ENCODE measurements at places on chromosomes 7 and 10.
A peak's percentile ranks its signal among the peaks of the same experiment; 100 is the strongest.

DNA sequence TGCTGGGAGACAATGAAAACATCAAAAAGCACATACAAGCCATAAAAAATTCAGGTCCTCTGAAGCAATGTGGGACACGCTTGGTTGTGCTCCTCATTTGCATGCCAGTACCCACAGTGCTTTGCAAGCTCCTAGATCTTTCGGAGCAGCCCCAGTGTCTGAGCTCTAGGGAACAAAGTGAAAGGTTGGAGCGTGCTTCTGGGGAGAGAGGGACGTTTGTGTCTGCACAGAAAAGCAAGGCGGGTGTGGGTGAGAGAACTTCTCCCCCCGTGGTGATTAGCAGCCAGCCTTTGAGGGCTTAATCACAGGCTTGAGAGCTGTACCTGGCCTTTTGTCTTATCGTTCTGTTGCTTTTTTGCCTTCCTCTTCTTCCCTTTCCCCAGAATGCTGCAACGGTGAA, 76.7 kb upstream of the HABP2 start:
- no peak for DNase-seq

DNA sequence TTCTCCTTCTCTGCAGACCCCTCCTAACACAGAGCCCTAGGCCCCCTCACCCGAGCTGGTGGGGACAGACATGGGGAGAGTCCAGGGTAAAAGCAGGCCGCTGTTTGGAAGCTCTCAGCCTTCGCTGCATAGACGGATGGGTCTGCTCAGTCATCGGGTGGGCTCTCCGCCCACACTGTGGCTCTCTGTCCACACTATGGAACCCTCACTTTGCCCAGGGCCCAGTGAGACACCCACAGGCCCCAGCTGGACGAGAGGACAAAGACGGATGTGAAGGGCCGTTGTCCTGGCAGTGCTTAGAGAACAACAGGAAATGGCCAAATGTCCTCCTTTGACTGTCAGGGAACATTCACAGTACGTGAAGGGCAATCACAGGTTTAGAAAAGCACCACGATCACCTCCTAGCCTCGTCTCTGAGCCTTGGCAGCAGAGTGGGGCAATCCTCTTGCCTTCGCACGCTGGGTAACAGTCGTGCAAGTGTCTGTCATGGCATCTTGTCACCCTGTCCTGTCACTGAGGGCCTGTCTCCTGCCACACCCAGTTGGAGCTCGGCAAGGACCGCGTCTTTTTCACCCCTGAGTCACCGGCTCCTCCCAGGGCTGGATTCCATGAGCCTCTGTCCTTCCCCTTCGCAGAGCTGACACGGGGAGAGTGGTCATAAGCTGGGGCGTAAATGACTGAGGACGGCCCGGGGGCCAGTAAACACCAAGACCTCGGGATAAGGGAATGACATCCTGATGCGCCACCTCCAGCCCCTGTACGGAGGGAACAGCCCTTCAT, 80.6 kb downstream of the PRKAG2 start:
- DNase-seq: peak; percentile 18

DNA sequence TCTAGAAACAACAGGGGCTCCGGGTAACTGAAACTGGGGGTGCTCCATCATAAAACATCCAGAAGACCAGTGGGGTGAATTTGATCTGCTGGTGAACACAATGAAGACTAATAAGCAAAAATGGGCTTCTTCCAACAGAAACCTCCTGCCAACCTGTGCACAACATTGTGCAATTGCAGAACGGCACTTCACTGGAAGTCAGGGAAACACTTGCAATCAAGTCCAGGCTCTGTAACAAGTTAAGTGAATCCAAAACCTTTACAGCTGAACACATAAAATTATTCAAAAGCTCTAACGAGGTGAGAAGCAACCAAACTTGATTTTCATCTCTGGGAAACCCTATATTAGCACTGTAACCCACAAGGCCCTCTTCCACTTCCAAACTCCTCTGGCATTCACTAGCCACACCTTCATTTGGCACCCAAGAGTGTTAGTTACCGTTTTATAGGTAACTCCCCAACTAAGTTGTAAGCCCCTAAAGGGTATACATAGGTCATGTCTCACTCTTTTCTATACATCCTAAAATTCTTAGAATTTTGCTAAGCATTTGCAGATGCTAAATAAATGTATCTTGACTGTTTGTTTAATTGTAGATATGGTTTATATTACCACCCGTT, 22.0 kb downstream of the IMMP2L start:
- DNase-seq: no peak

DNA sequence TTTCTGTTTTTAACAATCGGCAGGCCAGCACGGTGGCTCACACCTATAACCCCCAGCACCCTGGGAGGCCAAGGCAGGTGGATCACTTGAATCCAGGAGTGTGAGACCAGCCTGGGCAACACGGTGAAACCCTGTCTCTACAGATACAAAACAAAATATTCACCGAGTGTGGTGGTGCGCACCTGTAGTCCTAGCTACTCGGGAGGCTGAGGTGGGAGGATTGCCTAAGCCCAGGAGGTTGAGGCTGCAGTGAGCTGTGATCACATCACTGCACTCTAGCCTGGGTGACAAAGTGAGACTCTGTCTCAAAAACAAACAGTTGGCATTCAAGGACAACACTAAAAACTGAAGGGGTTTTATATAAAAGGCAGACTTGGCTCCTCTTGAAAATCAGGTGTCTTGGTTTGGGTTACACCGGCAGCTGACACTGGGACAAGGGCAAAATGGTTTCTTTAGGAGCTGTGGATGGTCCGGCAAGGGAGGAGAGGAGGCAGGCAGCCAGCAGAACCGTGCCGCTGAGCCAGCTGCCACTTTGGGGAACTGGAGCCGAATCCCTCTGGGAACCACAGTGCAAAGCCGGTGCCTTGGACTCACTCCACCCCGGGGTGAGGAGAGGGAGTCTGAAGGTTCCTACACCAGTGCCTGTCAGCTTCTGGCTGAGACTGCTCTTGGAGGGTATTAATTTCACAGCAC, 52.6 kb downstream of the CHST3 start:
- no peak for DNase-seq

GRCh38 chr10:94103801-94104221, 110.1 kb downstream of the PLCE1 start:
- no peak for DNase-seq

DNA sequence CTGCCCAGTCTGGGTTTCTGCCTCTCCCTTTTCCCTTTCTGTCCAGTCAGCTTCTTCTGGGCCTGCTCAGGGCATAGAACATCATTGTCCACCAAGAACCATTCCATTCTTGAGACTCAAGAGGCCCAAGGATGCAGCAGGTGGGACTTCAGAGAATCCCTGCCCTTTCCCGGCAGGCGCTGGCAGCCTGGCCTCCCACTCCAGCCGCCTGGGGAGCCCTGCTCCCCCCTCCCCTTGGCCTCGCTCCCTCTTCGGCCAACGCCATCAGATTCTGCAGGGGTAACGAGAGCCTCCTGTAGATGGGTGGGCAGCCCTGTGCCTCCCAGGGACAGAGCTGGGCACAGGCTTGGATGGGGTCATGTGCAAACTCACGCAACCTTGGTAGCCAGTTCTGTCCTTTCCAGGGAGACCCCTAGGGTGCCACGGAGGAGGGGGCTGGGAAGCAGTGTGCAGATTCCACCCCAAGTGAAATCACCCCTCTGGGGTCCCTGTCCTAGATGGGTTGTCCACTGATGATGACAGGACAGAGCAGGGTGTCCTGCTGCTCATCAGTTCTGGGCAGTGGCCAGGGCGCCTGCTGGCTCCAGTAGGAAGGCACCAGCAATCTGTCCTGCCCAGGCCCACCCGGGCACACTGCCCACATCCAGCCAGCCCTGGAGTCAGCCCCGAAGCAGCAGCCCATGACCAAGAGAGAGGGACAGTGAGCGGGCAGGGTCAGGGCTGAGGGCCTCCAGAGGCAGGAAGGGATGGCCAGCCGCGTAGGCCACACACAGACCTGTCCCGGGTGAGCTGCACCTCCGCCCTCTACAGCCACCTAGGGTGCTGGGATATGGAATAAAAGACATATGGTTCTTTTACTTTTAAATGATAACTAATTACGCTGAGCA, 47.7 kb downstream of the RASGEF1A start:
- DNase-seq: no peak

DNA sequence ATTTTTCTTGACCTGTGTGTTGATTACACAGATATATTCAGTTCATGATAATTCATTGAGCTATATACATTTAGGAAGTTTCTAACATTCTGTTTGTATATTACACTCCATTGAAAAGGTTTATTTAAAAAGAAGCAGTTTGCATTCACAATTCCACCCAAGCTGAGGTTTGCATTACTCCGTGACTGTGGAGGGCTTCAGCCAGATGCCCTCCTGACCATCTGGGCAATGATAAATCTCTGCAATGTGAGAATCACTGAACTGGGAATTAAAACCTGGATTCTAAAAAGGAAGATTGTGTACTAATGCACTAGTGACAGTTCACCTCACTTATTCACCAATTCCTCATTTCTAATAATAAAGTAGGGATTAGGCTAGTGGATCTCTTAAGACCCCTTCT, 36.4 kb upstream of the CYP2C9 start:
- DNase-seq: no peak

GRCh38 chr10:47337310-47337709, 10.9 kb upstream of the RBP3 start:
- no peak for DNase-seq

GRCh38 chr7:44666566-44666965, 60.1 kb downstream of the OGDH start:
- DNase-seq: no peak

DNA sequence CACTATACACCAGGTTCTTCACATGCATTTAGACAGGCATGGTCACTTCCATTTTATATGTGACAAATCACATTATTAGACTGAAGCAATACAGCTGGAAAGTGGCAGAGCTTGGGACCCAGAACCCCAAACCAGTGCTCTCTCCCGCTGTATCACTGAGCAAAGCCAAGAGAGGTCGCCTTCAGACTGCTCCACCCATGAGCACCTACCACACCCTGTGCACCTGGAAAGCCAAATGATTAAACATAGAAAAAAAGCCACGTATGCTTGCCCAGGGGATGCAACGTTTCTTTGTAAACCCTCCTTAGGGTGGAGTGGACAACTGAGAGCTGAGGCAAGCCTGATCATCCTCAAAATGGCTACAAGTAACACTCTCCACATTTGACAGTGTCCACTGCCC, 72.5 kb downstream of the CCDC6 start:
- no peak for DNase-seq

GRCh38 chr7:82194016-82194643, 249.4 kb downstream of the CACNA2D1 start:
- peak; percentile 35 for DNase-seq

DNA sequence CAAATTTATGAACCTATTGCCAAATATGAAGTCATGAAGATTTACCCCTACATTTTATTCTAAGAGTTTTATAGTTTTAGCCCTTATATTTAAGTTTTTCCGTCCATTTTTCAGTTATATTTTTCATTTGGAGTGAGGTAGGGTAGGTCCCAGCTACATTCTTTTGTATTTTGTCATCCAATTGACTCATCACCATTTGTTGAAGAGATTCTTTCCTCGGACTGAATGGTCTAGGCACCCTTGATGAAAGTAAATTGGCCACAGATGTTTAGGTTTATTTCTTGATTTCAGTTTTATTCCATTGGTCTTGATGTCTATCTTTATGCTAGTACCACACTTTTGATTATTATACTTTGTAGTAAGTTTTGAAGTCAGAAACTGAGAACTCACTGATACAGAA, 22.7 kb downstream of the CYP2C19 start:
- no peak for DNase-seq

DNA sequence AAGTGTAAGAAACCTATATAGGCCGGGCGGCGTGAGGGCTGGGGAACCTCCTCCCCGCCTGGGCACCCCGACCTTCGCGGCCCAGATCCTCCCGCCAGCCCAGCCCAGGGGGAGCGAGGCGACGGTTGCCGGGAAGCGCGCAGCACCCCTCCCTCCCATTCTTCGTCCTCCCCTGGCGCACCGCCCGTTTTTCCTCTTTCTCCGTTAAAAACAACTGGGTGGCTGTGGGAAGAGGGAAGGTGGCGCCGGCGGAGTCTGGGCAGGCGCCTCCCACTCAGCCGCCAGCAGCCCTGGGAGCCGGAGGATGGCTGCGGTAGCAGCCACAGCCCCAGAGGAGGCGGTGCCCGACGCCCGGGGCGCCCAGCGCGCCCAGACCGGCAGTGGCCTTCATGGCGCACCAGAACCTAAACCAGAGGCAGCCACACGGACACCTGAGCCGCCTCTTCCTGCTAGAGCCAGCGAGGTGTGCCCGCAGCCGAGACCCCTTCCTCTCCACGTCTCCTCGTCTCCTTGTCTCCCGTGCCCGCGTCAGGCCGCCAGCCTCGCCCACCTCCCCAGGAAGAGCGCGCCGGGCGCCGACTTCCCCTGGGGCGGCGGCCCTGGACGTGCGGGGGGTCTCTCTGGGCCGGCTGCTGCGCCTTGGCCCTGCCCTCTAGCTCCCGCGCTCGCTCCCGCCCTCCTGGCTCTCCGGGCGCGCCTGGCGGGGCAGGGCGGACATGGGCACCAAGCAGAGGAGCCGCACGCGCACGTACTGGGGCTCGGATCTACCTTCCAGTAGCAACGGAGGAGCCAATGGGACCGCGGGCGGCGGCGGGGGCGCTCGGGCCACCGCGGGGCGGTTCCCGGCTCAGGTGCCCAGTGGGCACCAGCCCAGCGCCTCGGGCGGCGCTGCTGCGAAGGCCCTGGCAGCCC, 32.8 kb upstream of the SFTPD start:
- DNase-seq: no peak

DNA sequence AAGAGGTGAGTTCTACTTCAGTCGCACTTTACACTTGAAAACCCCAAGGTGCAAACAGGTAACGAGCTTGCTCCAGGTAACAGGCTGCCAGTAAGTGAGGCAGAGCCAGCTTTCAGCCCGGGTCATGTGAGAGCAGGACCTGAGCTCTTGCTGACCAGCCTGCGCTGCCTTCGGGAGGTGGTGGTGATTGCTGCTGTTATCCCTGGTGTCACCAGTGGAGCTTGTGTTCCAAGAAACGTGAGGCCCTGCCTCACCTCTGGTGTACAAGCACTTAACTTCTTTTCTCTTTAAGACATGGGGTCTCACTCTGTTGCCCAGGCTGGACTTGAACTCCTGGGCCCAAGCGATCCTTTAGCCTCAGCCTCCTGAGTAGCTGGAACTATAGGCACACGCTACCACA, 265.0 kb downstream of the CELF2 start:
- no peak for DNase-seq

GRCh38 chr10:3136336-3136735, 36.2 kb downstream of the PITRM1 start:
- no peak for DNase-seq

DNA sequence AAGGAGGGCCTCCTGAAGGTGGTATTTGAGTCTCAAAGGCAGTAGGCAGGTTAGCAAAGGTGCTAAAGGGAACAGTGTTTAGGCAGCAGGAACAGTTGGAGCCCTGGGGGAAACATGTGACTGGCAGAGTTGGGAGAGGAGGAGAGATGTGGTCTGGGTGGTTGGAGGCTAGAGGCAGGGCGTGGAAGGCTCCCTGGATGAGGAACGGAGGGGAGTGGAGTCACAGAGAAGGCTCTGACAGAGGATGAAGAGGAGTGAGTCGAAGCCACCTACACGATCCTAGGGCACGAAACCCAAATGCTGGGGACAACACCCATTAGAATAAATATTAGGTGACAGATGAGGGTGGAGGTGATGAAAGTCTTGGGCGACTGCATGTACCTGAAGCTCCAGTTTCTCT, 19.6 kb upstream of the MGMT start:
- DNase-seq: no peak

GRCh38 chr7:34821932-34822558, 164.0 kb downstream of the NPSR1 start:
- DNase-seq: no peak

GRCh38 chr10:117788911-117789310, 246.4 kb downstream of the EMX2 start:
- DNase-seq: no peak
